ENCODE measurements at places on chromosomes 16 and 17.
A peak's percentile ranks its signal among the peaks of the same experiment; 100 is the strongest.

DNA sequence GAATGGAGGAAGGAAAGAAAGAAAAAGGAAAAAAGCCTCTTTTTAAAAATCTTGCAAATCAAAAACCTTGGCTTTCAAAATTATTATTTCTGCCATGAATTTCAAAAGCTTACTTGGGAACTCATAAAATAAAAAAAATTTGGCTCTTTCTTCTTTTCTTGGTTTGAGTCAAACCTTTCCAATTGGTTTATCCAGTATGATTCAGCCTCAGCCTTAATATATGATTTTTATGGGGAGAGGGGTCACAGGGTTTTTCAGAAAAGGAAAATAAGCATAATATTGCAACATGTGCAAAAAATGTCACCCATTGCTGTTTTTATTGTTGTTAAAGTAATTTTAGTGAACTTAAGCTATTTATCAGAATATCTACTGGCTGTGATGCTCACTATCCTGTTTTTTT lies 31.2 kb upstream of the HAPSTR1 start:
- DNase-seq = no peak

DNA sequence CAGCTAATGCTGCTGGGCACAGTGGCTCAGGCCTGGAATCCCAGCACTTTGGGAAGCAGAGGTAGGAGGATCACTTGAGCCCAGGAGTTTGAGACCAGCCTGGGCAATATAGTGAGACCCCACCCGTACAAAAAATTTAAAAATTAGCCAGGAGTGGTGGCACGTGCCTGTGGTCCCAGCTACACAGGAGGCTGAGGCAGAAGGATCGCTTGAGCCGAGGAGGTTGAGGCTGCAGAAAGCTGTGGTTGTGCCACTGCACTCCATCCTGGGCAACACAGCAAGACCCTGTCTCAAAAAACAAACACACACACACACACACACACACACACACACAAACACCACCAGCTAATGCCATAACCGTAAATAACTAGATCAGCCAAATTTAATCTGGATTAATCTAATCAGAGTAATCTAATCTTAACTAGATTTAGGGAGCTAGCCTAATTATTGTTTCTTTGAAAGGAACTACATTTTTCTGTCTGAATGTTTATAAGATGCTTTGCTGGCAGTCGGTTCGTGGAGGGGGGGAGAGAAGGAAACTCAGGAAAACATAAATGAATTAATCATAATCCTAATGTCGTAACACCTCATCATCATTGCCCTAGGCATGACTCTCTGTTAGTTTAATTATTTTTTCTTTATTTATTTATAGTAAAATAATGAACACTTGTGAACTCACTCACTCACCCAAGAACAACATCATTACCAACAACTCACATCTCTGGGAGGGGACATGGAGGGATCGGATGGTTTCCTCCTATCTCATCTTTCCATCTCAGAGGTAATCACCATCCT lies 12.5 kb upstream of the RBBP6 start:
- DNase-seq = no peak

DNA sequence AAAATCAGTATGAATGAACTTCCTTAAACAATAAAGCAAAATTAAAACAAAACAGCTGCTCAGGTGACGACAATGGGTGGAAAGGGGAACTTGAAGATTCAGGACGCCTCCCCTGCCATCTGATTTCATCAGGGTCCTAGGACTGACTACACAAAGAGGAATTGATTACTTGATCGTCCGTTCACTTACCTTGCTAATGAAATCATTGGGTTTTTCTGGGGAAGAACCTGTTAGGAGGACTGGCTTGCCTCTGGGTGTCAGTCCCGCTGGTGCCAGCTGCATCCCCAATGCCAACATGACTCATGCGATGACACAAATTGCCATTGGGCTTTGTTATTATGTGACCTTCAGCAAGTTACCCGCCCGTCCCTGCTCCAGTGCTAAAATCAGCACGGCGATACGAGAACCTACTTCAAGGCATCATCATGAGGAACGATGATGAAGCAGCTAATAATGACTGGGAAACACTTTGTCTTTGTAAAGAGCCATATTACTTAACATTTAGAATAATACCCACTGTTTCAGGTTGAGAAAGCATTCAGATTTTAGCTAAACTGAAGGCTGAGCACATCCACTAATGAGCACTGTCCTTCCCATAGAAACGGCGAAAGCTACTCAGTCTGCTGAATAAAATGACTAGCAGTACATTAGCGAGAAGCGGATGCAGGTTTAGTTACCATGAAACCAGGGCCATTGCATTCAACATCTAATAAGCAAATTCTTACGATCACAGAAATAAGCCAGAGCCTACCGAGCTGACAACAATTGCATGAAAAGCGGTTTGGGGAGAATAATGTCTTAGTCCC lies 139.4 kb downstream of the ZFHX3 start:
- DNase-seq = no peak

GRCh38 chr16:782766-783403 lies 5.3 kb downstream of the RPUSD1 start:
- DNase-seq = no peak

- DNase-seq = no peak
These were observed 2.3 kb downstream of the DPEP2NB start for GRCh38 chr16:68013440-68013839.

- peak; percentile 60 for DNase-seq
These were observed 24.0 kb upstream of the VPS4A start for GRCh38 chr16:69286941-69287713.

DNA sequence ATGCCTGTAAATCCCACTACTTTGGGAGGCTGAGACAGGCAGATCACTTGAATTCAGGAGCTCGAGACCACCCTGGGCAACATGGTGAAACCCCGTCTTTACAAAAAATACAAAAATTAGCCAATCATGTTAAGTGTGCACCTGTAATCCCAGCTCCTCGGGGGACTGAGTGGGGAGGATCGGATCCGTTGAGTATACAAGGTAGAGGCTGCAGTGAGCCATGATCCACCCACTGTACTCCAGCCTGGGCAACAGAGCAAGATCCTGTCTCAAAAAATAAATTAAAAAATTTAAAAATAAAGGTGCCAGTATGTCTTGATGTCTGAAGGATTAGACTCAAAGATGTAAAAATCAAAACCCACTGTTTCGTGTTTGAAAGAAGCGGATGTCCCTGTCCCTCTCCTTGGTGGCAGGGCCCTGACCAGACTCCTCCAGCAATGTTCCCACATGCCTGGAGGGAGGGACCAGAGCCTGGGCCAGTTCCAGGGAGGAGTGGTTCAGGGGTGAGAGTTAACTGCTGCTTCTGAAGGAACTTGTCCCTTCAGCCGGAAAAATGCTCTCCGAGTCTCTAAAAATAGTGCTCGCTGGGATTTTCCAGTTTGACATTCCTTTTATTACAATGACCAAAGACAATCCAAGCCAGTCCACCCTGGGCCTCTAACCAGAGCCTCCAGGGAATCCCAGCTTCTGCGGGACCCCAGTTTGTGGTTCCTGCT lies 9.4 kb upstream of the CMTM4 start:
- DNase-seq = no peak

GRCh38 chr17:37662353-37662752 lies 19.1 kb upstream of the DDX52 start:
- DNase-seq = no peak

Data from CD4-positive, alpha-beta T cell treated with Interleukin-6 at 100 ng/mL for 8 hours (primary cell).